ENCODE measurements at places on chromosomes 6 and 20.

DNA sequence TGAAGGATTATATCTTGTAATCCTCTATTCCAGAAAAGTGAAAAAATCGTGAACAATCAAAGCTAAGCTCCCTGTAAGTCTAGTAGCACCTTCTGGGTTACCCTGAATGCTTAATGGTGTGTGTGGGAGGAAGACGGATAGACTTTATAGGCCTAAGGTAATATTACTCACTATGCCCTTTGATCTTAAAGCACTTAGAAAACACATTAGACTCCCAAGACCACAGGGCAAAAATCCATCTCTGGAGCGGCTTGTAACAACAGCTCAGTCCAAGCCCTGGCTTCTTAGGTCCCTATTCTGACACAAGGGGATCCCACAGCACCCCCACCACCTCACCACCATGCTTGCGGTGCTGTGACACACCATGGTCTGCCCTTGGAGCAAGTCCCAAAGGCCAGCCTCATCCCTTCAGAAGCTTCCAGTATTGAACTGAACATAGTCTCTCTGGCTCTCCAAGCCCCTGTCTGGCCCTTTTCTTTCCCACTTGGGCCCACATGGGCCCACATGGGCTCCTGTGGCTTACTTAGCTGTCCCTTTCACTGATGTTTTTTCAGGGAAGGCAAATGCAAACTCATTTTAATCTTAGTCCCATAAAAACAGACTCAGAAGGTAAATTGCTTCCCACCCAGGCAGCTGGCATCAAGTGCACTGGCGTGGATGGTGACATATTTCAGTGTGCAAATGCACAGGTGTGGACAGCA, 28.3 kb downstream of the C6orf132 start:
- DNase-seq, result peak; percentile 48

GRCh38 chr6:169251371-169251802, 2.3 kb downstream of the THBS2 start:
- no peak for DNase-seq

DNA sequence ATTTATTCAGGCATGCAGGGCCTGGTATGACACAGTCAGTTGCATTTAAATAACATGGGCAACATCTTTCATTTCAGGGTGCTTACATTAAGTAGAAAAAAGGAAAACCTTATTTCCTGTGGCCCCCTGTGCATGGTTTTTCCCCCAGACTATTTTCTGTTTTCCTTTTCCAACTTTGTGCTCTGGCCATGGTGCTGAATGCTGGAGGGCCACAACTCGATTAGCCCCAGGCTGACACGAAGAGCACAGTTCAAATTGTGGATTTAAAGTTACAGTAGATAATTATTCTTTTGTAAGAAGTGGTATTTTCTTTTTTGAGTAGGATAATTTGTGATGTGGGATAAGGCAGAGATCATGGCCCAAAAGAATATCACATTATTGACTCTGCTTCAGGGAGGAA, 332.0 kb downstream of the HAO1 start:
- no peak for DNase-seq

GRCh38 chr6:68677058-68677457, 42.0 kb downstream of the ADGRB3 start:
- no peak for DNase-seq

GRCh38 chr6:147740916-147741315, 232.4 kb downstream of the SAMD5 start:
- no peak for DNase-seq

- no peak for DNase-seq
Observed at GRCh38 chr6:46832816-46833215, 39.6 kb downstream of the MEP1A start.

DNA sequence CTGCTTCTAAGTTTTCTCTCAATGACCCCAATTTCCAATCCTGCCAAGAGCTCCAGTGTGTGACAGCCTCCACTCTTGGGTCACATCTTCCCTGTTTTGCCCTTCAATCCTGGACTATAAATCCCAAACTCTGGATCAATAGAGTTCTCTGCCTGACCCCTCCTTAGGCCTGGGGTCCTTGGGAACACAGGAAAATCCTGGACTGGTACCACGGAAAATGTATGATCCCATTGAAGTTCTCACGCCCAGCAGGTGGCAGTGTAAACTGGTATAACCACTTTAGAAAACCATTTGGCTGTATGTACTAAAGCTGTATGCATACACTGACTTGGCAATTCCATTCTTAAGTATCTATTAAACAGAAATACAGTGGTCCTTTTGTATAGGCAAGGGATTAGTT, 98.0 kb downstream of the SNAP25 start:
- DNase-seq, result peak; percentile 76

- no peak for DNase-seq
Observed at GRCh38 chr6:162343198-162343935, 384.2 kb downstream of the PRKN start.

DNA sequence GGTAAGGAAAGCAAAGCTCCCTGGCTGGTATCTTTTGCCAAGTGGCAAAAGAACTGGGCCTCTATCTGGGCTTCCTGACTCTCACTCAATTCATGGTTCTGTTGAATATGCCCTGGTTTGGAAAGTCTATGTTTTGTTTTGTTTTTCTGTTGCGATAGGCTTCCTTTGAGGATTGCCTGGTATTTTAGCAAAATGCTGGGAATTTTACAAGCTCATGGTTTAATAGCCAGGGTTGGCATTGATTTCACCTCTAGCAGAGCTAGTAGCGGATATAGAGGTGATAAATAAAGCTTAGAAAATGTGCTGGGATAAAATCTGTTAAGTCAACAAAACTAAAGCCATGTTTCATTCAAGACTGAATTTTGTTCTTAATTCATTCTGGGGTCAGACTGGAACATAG, 109.9 kb downstream of the RNF144B start:
- no peak for DNase-seq

- no peak for DNase-seq
Observed at GRCh38 chr20:46074006-46074405, 15.8 kb downstream of the NCOA5 start.

DNA sequence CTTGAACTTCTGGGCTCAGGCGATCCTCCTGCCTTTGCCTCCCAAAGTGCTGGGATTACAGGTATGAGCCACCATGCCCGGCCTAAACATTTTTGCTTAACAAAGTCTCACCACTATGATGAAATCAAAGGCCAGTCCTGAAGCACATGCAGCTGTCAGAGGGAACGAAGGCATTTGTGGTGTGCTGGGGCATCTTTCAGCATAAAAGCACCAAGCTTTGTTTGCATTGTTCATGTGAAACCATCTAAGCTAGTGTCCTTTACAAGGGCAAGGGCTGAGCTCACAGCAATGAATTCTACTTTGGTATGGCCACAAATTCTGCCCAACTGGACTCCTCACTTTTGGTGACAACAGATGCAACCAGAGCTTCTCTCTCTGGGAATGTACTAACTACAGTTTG, 66.8 kb downstream of the ZFP64 start:
- DNase-seq, result no peak

DNA sequence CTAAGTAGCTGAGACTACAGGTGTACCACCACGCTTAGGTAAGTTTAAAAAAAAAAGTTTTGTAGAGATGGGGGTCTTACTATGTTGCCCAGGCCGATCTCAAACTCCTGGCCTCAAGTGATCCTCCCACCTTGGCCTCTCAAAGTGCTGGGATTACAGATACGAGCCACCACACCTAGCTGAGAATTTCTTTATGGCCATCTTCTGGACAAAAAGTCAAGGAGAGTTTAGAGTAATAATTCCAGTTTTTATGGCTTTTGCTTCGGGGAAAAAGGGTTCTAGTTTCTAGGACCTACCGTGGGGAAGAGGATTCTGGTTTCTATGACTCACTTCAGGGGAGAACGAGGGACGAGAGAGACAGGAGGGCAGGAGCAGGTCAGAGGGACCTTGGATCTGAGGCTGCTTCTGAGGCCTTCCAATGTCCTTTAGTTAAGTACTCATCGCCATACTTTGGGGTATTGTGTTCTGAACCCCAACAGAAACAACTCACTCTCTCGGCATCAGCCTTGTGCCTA, 69.3 kb upstream of the IER3 start:
- DNase-seq, result no peak

GRCh38 chr6:85364344-85364743, 85.5 kb upstream of the NT5E start:
- peak; percentile 14 for DNase-seq

DNA sequence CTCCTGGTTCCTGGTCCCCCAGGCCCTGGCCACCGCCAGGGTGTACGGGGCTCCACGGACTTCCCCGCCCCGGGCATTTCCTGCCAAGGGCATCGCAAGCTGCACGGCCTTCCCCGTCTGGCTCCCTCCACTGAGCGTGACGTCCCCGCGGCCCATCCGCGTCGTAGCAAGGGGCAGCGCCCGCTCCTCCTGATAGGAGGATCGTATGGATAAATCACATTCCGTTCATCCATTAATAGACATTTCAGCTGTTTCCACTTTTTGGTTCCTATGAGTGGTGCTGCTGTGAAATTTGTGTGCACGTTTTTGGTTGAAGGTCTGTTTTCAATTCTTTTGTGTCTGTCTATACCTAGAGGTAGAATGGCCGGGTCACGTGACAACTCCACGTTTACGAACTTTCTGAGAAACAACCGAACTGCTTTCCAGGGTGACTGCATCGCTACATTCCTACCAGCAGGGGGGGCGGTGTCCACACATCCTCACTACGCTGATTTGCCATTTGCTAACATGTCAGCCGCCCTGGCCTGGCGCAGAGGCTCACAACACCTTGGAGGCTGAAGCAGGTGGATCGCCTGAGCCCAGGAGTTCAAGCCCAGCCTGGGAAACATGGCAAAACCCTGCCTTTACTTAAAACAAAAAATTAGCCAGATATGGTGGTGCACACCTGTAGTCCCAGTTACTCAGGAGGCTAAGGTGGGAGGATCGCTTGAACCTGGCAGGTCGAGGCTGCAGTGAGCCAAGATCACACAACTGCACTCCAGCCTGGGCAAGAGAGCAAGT, 37.7 kb downstream of the KCNQ2 start:
- DNase-seq, result peak; percentile 89

DNA sequence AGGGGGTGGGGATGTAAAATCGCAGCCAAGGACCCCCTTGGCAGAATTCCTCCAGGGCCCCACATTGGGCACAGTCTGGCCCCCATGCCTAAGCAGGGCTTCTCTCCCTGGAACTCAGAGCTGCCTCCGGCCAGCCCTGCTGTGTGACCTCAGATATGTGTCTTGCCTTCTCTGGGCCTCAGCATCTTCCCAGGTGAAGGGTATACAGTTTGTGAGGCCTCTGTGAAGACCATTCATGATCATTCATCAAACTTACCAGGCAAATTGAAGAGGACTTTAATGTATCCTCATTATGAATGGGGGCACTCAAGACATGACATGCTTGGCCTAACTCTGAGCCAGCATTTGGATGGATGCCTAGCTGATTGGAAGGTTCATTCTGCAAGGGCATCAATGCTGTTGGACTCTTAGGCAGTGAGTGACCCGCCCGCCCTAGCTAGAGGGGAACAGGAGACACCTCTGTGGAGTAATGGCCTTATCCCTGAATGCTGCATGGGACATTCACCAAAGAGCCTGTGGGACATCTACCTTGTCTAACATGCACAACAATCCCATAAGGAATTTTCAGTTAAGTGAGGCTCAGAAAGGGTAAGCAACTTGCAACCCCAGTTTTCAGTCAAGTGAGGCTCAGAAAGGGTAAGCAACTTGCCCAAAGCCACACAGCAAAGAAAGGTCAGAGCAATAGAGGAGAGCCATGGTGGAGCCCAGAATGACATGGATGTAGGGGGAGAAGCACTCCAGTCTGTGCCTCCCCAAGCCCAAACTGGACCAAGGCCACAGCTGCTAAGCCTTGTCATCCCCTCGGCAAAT, 535 bp downstream of the CCN5 start:
- DNase-seq, result no peak

- DNase-seq, result no peak
Observed at GRCh38 chr6:37732688-37733087, 35.0 kb upstream of the MDGA1 start.

GRCh38 chr20:19137641-19138040, 74.8 kb upstream of the SLC24A3 start:
- DNase-seq, result no peak

- DNase-seq, result no peak
Observed at GRCh38 chr6:53192682-53193188, 44.1 kb upstream of the GCM1 start.

DNA sequence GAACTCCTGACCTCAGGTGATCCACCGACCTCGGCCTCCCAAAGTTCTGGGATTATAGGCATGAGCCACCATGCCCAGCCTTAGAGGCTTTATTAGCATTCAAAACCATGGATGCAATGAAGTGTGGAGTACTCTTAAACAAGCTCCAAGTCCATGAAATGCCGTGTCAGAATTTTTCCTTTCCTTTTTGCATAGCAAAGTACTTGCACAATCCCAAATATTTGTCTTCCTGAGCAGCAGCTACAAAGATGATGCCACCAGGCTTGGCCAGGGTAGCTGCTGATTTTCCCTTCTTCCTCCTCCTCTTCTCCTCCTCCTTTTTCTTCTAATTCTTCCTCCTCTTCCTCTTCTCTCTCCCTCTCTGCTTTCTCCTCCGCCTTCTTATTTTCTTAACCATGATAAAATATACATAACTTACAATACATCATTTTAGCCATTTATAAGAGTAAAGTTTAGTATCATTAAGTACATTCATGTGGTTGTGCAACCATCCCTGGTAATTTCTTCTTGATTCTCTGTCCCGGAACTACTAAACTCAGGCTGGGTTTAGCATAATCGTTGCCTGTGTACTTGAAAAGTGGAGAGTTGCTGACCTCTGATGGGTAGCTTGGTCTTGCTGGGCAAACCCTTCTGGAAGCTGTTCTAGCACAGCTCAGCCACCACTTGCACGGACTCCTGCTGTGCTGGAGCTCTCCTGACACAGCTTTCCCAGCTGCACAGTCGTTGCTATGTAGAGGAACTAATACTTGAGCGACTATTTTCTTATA, 20.3 kb downstream of the MUCL3 start:
- DNase-seq, result no peak

- DNase-seq, result no peak
Observed at GRCh38 chr20:35108921-35109320, 16.3 kb upstream of the TRPC4AP start.

GRCh38 chr6:159479146-159479545, 213.9 kb downstream of the SOD2 start:
- no peak for DNase-seq

DNA sequence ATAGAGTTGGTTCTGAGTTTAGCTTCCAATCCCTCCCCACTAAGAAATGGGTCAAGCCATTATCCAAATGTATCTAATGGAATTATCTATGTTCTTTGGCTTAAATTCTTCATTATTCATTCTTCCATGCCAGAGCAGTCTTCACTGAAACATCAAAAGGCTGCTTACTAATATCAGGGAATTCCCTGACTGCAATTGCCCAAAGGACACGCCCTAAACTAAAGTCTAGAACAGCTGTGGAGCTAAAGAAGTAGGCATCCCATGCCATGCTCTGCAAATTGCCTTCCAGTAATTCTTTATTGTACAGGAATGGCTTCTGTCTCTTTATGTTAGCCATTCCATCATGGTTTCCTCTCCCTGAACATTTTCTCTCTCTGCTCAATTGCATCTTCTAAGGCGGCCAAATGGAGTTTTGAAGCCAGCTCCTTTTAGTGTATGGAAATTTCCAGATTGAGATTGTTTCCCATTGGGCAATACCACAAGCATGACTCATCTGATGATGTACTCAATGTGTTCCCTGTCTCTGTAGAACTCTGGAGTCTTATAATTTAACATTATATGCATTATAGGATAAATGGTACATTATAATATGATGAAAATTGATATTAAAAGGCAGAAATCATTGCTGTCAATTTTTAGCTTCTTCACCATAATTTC, 28.8 kb upstream of the TSHZ2 start:
- DNase-seq, result no peak

Measured in A549 (cell line).